ENCODE measurements at places on chromosomes 11 and 22.

GRCh38 chr22:28239941-28240340, 320.9 kb upstream of the PITPNB start:
- no peak for DNase-seq

DNA sequence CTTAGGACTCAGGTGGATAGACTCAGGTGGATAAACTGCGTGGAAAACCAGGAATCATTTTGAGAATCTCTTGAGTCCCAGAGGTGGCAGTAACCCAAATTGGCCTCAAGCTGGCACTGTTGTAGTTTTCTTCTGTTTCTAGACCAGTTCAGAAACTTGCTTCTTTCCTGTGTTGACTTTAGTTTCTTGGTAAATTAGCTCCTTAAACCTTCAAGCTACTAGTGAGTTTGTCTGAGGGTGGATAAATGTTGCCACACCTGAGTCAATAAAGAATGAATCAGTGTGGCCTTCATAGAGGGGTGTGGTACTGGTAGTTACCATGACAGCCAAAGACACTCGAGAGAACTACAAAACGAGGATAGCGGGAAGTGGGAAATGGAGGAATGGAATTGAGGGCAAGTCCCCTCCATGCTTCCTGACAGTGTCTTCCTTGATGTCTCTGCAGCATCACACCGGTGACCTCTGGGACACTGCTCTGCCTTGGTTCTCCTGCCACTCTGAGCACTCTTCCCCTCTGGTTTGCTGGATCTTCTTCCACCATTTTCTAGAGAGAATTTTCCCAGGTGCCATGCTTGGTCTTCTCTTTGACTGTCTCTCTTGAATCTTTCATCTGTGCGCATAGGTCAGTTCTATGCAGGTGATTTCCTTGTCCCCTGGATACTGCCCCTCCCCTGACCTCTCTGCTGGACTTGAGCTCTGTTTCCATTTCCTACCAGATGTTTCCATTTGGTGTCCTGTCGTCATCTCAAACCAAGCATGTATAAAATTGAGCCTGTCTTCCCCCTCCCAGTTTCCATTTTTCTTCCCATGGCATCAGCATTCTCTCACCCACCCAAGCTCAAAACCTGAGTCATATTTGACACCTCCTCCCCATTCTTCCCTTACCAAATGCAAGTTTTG, 7.2 kb downstream of the POLD4 start:
- DNase-seq = no peak

GRCh38 chr11:100247704-100248103, 439.4 kb upstream of the ARHGAP42 start:
- no peak for DNase-seq

GRCh38 chr22:43182726-43183125, 4.2 kb downstream of the TTLL12 start:
- no peak for DNase-seq

DNA sequence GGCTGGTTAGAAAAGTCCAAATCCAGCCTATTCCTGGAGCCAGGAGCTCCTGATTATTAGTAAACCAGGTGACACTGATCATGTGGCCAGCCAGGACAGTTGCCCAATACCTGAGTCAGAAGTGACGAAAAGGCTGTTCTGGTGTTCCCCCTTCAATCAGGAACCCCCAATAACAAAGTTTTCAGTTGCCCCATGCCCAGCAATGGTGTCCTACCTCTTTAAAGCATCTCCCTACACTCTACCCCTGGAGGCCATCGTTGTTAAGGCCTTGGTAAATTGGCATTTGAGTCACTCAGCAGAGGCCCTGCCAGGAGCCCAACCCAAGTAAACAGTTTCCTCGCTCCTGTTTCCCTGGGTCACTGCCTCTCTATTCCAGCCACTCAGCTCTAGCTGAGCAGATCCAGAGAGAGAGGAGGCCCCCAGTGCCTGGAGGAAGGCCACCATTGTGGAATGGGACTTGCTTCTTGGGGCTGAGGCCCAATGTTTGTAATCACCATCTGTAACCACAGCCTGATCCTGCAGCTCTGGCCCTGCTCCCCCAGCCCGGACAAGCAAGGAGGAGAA, 25.0 kb downstream of the ARHGAP1 start:
- no peak for DNase-seq

- DNase-seq = no peak
Measured at GRCh38 chr11:40219401-40219800, 1240.1 kb downstream of the LRRC4C start.

GRCh38 chr22:50567721-50568252, 5.1 kb upstream of the SYCE3 start:
- DNase-seq = no peak

- DNase-seq = no peak
Measured at GRCh38 chr22:46965555-46966494, 203.4 kb downstream of the TBC1D22A start.

Measured in stimulated activated CD4-positive, alpha-beta T cell treated with anti-CD3 and anti-CD28 coated beads, Interleukin-1b, Interleukin-23, amount 100 ng/mL, for 1 hour (primary cell).